GM23338 (cell line): ENCODE measurements at places on chromosomes 3 and 15. TPM values are rescaled to one million over a fixed set of nuclear protein-coding genes. Genes with fewer than 3 reads are reported as not detected.

DNA sequence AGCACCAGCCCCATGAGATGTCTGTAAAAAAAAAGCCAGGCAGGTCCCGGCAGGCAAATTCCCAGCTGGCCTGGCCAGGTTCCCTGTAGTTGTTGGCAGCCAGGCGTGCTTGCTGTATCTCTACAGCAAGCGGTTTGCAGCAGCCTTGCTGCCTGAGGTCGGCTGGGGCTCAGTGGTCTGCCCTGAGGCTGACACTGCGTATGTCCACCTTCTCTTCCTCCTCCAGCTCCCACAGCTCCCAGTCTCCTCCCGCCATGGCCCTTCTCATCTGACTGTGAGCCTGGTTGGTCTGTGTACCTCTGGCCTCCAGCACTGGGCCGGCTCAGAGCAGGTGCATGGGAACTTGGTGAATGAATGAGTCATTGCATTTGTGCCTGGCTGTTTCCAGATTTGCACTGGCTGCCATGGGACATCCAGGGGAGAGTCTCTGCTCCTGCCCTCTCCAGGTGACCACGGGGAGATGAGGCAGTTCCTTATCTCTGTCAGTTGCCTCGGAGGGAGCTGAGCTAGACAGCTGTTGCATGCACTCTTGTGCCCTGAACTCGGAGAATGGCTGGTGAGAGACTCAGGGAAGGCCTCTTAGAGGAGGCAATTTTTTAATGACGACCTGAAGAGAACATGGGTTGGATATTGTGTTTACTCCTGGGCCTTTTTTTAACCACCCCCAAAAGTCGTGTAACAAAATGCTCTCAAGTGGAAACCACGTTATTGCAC is 43.0 kb downstream of the SPSB4 start:
- no peak for DNase-seq

DNA sequence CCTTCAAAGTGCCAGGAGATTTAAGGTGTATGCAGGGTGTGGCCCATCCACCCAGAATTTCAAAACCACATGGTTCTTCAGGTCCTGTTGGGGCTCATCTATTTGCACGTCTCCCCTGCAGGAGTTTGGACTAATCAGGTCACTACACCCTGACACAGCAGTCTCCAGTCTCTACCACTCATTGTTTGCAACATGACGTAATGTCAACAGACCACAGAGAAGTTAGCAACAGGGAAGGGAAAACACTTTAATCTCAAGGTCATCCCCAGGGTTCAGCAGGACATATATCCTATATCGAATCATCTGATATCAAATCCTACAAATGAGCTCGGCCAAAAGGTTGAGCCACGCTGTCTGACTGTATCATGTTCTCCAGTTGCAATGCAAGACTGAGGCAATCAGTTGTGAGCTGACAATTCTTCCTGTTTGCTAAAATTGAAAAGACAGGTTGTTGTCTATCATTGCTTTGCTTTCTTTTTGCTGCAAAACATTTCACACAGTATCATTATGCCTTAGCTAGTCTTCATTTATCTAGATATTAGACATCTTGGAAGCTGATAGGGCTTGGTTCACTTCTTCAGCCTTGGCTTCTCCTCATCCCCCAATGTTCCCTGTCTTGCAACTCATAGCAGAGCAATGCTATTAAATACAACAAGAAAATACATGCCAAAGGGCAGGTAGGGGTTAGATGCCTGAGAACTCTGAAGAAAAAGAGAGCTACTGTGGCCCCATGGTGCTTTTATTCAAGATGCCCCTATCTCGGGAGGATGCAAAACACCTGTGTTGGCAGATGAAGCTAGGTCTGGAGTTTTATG is 13.4 kb upstream of the LEKR1 start:
- DNase-seq = no peak

DNA sequence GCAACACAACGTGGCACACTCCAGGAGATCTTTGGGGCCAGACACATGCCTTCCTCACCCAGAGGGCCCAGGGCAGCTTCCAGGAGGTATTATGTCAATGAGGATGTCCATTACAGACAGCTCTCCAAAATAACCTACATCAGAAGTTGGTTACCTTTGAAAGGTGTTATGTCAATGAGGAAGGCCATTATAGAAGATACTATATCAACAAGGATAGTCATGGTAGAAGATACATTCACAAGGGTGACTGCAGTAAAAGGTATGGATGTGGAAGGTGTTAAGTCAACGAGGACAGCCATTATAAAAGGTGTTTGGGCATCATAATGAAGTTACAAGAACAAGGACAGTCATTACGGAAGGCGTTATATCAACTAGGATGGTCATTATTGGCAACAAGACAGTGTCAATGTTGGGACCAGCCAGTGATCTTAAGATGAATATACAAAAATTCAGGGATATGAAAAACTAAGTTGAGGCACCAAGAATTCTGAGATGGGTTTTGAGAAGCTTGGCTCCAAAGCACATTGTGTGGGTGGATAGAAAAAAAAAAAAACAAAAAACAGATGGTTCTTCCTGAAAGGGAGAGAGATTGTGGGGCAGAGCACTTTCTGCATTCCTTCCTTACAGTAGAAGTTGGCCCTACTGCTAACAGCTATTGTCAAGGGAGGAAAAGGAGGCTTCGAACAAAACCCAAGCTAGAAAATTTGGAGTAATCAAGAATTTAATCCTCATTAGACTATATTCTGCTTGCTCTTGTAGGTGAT is 11.2 kb downstream of the CDCP1 start:
- DNase-seq = no peak

DNA sequence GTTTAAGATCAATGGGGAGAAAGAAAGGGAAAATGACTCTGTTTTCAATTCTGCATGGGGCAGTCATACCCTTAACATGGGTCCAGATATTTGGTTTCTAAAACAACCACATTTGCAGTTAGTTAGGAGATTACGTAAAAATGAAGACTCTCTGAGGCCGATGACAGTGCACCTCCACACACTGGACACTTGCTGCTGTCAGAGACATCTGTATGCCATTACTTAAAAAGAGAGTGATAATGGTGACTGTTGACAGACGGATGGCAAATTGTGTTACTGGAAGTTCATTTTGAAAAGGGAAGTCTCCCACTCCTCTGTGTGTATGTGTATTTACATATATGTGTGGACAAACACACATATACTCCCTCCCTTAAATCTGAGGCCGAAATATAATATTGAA is 304.5 kb upstream of the SEMA6D start:
- no peak for DNase-seq

DNA sequence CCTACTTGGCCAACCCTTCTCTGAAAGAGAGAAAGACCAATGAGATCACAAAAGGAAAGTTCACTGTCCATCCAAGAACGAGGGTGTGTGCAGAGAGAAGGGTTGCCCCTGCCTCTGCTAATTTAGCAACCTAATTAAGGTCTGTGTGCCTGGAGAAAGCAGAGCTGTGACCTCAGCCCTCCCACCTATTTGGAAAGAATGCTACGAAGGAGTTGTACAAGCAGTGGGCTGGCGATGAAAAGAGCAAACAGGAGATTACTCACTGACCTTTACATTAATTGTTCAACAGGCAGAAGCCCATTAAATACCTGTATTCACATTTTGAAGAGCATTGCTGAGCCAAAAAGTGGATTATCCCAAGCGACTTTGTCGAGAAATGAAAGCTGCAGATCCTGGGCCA is 314.9 kb downstream of the NTRK3 start:
- no peak for DNase-seq

DNA sequence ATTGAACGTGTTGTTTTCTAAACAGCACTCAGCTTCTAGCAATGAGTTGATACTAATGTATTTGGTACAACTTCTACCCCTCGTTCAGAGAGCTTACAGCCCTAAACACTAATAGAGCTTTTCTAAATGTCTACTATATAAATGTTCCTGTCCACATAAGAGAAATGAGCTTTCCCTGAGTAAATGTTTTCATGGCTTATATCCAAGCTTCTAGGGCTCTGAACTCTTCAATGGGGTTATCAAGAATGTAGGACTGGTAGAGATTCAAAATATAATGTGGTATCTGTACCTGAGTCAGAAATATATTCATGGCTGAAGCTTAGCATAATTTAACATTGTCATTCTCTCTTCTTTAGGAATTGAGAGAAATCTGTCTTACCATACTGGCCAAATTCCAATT is 73.4 kb downstream of the SERPINI1 start:
- no peak for DNase-seq

DNA sequence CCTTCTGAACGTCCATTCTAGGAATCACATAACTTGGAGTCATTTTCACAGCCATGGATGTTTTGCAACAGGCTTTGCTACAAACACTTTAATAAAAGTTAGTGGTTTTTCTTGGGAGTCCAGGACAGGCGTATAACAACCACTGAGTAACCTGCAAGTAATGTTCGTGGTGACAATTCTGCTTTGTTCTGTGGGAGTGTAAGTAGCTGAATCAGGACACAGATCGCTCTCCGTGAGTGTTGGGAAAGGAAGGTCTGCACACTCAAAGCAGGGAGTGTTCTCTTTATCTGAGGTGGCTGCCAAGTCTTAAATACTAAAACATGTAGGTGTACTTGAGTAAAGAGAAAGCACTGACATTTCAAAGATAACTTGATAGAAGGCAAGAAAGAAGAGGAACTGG is 7.9 kb upstream of the BNC1 start:
- no peak for DNase-seq

GRCh38 chr3:54299169-54299935 is 177.0 kb downstream of the CACNA2D3 start:
- DNase-seq = no peak

DNAJC17 gene
- total RNA-seq = 23.0 and 35.0 TPM in 2 replicates
